ENCODE measurements at places on chromosomes 4 and X.

GRCh38 chrX:47587906-47588735, 5.9 kb downstream of the TIMP1 start:
- no peak for DNase-seq

- peak; percentile 2 for DNase-seq
Measured at GRCh38 chrX:39331082-39331704, 529.9 kb downstream of the MID1IP1 start.

DNA sequence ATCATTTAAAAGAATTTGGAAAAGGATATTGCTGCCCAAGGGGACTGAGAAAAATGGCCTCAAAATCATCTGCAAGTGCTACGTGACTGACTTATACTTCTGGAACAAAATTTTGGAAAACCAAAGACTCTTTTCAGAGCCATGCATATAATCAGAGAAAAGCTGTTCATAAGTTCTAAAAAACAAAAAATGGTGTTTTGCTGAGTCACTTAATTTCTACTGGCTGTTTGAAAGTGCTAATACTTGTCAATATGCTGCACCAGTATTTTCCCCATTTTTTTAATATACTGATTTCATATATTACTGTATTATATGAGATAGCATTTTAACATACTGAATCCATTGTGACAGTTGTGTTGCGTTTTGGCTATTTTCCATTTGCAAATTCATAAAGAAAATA, 61.5 kb upstream of the ZMAT1 start:
- DNase-seq, result no peak

DNA sequence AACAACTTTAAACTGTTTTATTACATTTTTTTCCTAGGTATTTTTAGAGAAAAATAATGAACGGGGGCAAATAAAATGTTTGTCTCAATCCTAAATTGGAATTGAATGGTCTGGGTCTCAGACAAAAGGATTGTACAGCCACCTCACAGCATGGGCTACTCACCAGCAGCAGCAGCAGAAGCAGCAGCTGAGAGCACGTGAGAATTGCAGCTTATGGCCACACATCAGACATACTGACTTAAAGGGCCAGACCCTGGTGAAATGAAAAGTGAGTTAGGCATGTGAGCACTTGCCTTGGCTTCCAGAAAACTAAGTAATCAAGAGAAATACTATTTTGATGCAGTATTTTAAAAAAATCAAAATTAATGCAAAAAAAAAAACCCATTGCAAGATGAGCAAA, 56.6 kb downstream of the AASDH start:
- no peak for DNase-seq

DNA sequence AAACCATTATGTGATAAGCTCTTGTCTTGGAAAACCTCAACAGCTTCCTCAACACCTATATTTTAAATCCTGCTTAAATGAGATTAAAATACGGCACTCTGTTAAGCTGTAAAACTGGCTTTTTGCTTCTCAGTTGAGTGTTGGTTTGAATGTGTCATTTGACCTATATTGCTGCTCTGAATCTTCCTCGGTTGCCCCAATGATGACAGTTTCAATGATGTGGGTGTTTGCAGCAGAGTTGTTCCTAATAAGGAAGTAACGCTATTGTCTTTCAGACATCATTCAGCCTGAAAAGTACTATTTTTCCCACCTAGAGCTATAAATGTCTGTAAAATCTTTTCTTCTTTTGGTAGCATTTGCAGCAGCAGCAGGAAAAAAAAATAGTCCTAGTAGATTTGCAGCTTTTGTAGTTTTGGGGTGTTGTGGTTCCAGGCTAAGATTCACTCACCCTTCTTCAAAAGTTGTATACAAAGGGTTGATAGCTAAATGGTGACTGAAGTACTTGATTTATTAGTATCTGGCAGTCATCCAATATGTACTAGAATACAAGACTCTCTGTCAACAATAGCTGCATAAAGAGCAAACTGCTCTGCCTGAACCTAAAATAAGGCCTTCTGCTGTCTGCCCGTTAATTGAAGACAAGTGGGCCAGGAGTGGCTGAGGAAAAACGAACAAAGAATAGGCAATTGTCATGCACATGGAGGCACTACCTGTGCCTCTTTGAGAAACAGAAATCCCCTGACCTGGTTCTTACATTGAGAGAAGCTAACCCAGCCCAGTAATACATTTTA, 333.1 kb downstream of the IL1RAPL1 start:
- DNase-seq, result no peak

DNA sequence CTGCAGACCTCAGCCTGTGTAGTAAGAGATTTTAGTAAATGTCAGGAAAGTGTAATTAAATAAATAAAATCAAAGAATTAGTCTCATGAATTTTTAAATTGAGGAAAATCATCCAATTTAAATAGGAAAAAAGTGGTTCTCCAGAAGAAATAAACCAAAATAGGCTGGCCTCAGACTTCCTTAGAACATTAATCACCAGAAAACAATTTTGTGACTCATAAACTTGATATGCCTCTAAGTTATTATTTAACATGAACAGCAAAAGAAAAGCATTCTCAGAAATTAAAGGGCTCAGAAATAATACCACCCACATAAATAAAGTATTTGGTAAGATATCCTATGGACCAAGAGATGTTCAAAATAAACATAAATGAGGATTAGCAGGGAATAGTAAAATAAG, 14.3 kb downstream of the FAM47B start:
- peak; percentile 20 for DNase-seq

GRCh38 chrX:73021361-73022092, 18.8 kb downstream of the PABPC1L2B start:
- DNase-seq, result no peak

DNA sequence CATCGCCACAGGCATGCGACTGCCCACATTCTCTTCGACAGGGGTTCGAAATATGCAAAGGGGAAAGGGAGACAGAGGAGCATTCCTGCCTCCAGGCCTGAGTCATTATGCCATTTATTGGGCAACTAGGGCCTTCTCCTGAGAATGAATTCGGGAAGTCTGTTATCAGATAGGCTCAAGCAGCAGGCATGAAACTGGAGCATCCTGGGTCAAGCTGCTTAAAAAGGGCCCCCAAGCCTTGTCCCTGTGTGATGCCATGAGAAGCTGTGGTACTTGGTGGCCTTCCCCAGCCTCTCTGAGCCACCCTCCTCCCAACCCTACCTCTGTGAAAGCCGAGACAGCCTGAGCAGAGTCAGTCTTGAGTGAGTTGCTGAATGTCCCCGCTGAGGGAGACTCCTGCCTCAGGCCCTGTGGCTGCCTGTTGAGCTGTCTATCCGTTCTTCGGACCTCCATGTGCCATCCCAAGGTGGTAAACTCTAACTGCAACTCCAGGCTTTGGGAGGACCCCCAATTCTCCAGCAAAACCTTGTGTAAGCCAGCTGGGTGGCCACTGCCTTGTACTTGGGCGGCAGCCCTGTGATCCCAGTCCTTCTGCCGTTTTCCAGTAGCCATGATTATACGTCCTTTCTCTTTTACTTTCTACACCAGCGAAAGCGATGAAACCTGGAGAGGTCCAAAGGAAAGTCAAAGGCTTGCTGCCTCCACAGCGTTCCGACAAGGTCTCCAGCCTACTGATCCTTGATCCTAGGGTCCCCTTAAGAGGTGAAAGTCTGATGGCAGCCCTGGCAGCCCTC, 37.7 kb downstream of the NBDY start:
- no peak for DNase-seq

- DNase-seq, result no peak
Measured at GRCh38 chr4:78627046-78627965, 75.7 kb downstream of the ANXA3 start.

DNA sequence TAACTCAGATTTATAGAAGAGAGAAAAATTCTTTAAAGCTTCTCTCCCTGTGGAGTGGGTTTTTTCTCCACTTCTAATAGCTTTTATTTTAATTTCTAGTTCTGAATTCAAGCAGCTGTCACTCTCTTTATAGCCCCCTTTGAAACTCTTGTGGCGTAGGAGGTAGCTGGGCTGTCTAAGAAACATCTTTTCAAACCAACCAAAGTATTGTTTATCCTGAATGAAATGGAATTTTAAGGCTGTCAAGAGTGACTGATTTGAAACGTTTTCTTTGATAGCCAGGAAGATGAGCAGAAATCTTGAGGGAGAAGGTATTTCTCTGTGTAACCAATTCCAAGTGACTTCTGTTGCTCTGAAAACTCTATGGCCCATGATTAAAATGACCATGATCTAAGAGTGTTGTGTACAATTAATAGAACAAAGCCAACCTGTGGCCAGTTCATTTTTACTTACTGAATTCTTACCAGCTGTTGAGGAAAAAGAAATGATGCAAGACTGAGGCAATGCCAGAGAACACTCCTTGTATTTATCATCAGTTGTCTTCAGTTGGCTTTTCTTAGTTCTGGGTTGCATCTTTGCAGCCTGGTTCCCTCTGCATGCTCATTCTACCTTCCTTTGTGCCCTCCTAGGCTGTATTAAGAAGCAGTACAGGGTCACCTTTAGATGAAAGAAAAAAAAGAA, 298.4 kb downstream of the ARHGAP10 start:
- DNase-seq, result peak; percentile 40

DNA sequence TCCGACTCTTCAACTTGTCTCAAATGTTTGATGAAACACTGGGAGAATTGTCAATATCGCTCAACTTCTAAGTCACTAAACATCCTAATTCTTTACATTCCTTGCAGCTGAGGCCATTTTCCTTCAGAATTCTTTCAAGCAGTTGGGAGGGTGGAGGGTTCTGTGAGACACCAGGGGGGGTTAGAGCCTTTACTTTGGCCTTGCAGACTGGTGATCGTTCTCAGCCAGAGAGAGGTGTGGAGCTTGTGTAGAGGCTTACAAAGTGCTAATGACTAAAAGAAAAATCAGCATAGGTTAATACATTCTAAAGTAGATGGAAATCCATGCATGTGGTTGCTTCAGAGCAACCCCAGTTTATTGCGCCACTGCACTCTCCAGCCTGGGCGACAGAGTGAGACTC, 21.3 kb upstream of the SOX3 start:
- no peak for DNase-seq

DNA sequence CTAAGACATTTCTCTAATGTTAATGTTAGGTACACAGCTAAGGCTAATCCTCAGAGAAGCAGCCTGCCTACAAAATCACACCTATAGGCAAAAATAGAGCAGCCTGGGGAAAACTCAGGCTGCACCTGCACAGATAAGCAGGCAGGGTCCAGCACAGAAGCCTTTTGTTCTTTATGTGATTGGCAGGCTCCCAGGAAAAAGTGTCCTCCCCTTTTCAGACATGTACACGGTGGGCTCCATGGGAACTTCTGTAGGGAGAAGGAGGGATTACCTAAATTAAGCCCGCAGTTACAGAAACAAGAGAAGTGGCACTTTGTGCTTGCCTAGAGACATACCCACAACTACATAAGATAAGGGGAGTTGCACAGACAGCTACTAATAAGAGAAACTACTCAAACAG, 4.0 kb upstream of the HSPA4L start:
- no peak for DNase-seq

GRCh38 chr4:67933038-67933437, 30.3 kb downstream of the TMPRSS11A start:
- DNase-seq, result no peak

- DNase-seq, result no peak
Measured at GRCh38 chrX:150504397-150505182, 63.8 kb upstream of the MTM1 start.

- no peak for DNase-seq
Measured at GRCh38 chrX:40504801-40505605, 75.8 kb upstream of the ATP6AP2 start.

DNA sequence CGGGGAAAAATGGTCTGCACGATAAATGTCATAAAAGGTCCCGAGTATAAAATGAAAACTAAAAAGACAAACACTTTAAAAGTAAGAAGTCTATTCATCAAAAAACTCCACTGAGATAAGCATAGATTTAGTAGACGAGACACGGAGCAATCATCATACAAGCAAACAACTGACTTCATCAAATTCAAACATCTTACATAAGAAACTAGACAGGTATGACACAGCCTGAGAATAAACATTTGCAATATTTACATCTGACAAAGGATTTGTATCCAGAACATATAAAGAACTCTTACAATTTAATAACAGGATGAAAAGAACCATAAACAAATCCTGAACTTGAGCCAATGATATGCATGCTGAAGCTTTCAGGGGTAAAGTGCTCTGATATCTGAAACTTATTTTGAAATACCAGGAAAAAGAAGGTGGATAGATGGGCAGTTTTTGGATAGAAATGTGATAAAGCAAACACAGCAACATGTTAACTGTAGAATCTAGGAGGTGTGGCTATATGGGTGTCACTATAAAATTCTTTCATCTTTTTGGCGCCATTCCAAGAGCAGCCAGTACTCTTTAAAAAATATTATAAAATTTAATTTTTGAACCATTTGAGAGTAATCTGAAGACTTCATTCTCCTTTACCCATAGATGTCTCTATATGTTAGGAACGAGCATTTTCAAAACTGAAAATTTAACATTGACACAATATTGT, 12.0 kb downstream of the MPP1 start:
- DNase-seq, result no peak

Measured in LoVo (cell line).